ENCODE measurements at places on chromosomes 13 and 19.

GRCh38 chr19:29624489-29625185 lies 18.6 kb downstream of the POP4 start:
- no peak for DNase-seq

- no peak for DNase-seq
Observed at GRCh38 chr19:6527893-6528543, 2.8 kb upstream of the TNFSF9 start.

DNA sequence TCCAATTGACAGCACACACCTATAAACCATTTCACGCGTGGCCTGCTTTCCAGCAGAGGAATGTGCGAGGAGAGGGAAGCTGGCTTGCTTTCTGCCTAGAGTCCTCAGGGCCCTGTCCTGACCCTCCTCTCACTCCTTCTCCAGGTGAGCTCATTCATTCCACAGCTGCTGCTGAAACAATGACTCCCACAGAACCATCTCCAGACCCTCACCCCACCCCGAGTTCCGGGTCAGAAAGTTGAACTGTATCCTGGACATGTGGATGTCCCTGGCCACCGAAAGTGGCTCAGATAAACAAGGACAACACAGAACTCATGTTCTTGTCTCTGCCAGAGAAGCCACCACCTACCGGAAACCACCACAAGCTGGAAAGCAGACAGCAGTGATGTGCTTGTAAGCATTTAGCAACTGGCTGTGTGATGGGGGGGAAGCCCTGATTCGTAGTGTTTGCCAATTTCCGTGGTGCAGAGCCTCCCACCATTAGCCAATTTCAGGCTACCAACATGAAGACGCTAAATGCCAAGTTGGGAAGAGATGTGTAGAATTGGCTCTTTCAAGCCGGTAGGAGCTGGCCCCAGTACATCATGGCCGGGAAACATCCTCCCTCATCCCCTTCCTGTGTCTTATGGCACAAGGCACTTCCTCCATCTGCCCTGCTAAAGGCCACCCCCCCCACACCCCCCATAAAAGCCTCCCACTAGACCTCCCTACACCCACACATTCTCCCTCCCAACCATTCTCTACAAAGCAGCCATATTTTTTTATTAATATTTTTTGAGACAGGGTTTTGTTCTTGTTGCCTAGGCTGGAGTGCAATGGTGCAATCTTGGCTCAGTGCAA lies 5.0 kb downstream of the SYCE2 start:
- no peak for DNase-seq

DNA sequence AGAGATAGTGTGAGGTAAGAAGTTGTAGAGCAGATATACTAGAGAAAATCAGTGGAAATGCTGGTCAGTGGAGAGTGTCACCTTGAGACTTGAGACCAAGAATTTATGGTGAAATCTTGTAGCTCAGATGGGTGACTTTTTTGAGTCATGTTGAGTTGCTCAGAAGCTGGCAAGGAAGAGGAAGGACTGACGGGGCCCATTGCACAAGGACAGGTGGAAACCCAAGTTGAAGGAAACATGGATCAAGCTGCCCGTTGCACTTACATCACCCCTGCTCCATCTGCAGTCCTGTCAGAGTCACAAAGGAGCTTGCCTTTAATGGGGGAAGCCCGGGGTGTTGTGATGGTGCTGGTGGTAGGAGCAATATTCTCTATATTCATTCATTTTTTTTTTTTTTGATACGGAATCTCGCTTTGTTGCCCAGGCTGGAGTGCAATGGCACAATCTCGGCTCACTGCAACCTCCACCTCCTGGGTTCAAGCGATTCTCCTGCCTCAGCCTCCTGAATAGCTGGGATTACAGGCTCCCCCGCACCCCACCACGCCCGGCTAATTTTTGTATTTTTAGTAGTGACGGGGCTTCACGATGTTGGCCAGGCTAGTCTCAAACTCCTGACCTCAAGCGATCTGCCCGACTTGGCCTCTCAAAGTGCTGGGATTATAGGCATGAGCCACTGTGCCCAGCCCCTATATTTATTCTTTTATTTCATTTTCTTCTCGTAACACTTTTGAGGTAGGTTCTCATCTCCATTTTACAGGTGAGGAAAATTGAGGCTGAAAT lies 27.4 kb downstream of the UBAC2 start:
- DNase-seq: no peak

DNA sequence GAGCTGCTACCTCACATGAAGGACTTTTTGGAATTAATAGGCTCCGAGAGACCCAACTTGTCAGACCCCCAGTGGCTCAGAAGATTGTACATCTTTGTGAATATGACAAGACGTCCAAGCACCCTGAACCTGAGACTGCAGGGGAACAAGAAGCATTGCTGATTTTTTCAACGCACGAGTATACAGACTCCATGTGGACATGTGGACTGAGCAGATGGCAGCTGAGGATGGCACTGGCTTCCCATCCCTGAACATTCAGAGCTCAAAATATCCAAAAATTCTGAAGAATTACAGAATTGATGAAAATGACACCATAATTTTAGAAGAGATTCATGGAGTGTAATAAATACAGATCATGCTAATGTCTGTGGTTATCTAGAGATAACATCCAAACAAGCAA lies 254.1 kb downstream of the MZT1 start:
- DNase-seq: no peak

GRCh38 chr19:17322854-17323253 lies 11.8 kb downstream of the ANO8 start:
- DNase-seq: no peak

- no peak for DNase-seq
Observed at GRCh38 chr13:66617786-66618185, 612.4 kb downstream of the PCDH9 start.

DNA sequence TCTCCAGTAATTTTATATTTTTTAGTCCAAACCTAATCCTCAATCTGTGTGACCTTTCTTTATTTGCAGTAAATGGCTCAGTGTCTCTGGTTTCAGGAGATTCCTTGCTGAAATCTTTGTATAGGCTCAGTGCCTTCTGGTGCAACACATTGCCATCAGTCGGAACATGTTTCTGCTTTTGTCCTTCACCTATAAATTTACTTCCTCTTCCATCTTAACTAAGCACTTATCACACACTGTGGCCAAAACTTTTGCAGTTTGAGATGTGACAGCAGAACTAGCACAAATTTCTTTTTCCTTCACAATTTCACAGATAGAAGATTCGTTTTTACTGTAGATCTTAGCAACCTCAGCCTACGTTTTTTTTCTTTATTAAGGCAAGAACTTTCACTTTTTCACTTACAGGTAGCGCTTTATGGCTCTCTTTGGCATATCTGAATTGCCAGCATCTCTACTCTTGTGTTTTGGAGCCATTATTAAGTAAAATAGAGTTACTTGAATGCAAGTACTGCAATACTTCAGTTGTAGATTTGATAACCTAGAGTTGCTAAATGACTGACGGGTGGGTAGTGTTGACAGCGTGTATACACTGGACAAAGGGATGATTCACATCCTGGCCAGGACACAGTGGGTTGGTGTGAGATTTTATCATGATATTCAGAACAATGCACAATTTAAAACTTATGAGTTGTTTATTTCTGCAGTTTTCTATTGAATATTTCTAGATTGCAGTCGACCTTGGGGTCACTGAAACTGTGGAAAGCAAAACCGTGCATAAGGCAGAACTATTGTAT lies 44.3 kb downstream of the NDFIP2 start:
- no peak for DNase-seq

Measured in activated T-helper 1 cell treated with anti-CD3 and anti-CD28 coated beads, Interleukin-2, amount 50 U/mL, for 16 hours (primary cell).